Stimulated activated CD8-positive, alpha-beta memory T cell treated with anti-CD3 and anti-CD28 coated beads, Interleukin-4, amount 100 ng/mL, for 1 hour (primary cell): ENCODE measurements at places on chromosomes 1 and 21.

DNA sequence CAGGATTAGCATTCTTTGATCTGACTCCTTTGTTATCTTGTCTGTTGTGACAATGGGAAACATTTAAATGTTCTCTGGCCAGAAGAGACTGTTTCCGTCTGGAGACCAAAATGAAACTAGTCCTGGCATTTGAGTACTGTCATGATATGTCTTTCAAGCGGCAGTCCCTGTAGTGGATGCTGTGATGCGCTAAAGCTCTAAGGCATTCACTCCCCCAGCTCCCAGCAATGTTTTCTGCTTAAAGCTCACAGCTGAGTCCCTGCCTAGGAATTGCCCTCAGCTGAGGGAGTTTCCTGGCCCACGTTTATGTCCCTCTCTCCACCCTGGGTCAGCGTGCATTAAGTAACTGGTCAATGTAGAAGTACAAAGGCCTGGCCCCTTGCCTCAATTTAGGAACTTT, 109.4 kb downstream of the UCHL5 start:
- DNase-seq: no peak

DNA sequence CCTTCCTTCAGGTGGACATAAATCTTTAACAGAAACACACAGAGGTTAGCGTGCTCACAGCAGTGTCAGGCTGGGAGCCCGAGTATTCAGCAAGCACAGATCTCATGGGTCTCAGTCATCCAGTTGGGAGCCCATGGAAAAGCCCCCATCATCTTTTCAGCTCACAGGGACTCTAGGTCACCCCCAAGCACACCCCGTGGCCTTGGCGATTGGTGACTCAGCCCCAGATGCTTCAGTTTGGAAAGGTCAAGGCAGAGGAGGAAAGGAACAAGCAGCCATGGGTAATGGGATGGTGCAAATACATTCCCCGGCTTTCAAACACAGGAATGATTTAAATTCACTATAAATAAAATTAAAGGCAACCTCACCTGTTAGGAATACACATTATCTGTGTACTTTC, 88.9 kb downstream of the PGBD5 start:
- no peak for DNase-seq

DNA sequence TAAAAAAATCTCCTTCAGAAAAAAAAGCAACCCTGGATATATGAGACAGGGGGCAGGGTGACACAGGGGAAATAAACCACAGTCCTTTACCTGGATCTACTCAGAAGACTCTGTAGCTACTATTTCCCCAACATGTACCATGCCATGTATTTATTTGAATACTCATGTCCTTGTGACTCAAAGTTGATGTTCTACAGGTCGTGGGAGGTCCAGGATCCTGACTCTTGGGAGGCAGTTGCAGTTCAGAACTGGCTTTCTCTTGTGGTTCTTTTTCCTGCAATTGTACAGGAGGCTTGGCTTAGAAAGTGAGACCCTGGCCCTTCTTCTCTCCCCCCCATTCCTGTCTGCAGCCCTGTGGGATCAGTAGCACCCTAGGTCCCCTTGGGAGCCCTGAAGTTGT, 5.8 kb upstream of the IL24 start:
- no peak for DNase-seq

- DNase-seq: no peak
These were observed 15.5 kb upstream of the POFUT2 start for GRCh38 chr21:45303091-45303615.

- DNase-seq: no peak
These were observed 19.2 kb downstream of the CD1D start for GRCh38 chr1:158199849-158200248.

DNA sequence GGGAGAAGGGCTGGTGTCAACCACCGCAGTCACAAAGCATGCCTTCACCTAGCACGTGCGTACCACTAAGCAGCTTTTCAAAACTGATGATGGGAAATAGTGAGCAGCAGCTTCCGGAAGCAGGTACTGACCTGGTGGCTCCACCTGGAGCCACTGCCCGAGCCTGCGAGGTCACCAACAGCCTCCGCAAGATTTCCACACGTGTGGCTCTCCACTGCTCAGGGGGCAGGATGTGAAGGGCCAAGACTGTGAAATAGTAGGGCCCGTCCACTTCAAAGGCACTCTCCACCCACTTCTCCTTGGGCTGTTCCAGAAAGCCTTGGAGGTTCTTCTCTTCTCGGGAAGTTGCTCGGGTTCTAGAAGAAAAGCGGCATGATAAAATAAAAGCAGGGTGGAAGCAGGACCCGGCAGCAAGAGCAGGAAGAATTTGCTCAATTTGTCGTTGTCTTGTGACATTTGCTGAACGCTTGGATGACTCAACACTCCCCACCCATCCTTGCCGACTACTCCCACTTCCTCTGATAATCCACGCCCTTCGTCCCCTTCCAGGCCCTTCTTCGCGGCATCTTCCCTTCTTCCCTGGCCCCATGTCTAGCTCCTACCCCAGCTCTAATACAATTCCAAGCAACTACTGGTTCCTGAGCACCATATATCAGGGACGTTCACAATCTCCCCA, 124.9 kb upstream of the IFFO2 start:
- DNase-seq: no peak

- no peak for DNase-seq
These were observed 245.3 kb downstream of the SLC45A1 start for GRCh38 chr1:8562881-8563865.

DNA sequence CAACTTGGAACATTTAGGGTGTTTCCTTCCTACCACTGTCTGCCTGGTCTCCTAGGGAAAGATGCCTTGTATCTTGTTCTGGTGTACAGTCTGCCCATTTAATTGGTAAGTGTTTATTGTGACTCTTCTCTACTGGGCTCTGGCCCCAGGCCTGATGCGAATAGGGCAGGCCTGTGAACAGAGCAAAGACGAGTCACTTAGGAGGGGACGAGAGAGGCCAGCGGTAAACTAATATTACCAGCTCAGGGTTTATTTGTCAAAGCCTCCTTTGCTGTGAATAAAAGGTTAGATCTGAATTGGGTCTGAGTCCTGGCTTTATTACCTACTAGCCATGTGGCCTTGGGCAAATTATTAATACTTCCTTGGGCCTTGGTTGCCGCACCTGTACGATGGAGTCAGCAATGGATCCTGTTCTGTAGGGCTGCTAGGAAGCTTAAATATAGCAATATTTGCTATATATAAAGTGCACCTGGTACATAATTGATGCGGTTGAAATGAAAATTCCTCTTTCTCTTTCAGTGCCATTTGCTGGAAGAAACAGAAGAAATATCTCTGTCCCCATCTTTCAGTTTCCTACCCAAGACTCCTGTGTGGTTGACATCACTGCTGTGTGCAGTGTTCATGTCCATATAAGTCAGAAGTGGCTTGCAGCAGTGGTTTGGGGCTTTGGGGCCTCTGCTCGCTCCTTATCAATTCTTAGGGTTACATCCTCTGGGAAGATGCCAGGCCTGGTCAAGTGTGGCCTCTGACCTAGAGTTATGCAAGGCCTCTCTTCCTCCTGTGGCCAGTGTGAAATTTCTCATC, 32.4 kb downstream of the MAPKAPK2 start:
- DNase-seq: no peak

GRCh38 chr1:84597011-84597410, 22.8 kb upstream of the CTBS start:
- DNase-seq: no peak

- no peak for DNase-seq
These were observed 43.1 kb upstream of the FOXO6 start for GRCh38 chr1:41318135-41318534.

DNA sequence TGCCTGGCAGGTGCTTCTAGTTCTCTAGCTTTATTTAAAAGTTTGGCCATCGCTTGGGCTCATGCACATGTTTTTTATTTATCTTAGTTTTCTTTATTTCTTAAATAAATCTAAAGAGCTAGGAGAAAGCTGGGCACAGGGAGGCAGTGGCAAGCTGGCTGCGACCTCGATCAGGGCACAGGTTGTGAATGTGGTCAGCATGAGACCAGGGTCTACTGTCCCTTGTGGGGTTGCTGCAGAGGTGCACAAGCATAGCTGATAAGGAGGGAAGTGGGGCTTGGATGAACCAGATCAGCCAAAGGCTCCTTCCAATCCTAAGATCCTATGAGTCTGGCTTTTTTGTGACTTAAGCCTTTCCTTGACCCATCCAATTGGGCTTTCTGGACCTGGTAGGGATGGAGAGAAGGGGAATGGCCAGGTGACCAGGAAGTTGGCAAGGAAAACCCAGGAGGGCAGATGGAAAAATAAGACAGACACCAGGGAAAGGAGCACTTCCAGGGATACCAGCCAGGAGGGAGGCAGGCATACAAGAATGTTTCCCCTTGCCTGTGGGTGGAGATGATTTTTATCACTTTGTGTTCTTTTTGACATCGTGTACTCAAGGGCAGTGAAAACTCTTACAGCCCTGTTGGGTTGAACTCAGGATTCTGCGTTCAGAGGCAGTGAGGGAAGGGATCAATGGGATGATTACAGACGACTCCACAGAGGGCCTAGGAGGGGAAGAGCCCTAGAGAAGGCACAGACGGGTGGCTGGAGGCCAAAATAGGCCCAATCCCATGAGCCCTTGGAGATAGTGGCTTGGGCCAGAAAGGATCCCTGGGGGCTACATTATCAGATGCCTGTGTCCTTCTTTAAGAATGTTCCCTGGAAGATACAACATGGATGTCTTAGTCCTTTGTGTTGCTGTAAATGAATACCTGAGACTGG, 8.5 kb downstream of the CYP4B1 start:
- DNase-seq: no peak

DNA sequence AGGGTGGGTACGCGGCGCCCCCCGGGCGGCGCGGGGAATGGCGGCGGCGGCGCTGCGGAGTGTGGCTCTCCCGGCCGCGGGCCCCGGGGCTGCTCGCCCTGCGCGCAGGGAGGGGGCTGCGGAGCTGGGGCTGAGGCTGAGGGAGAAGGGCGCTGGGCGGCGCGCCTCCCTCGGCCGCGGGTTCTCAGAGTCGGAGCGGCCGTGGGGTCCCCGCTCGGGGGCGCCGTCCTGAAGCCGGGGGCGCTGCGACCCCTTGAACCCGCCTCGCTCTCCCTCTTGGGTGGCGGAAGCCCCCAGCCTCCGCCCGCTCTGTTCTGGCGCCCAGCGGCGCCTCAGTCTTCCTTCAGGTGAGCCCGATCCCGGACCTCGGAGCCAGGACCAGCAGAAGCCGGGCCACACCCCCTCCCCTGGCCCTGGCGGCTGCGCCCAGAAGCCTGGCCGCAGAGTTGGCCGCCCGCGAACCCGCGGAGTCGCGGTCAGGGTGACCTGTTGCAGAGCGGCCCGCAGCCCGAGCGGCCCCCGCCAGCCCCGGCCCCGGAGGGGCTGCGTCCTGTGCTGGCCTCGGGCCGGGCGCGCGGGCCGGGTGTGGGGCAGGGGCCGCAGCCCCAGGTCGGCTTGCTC, 532 bp downstream of the RALGPS2 start:
- DNase-seq: no peak

DNA sequence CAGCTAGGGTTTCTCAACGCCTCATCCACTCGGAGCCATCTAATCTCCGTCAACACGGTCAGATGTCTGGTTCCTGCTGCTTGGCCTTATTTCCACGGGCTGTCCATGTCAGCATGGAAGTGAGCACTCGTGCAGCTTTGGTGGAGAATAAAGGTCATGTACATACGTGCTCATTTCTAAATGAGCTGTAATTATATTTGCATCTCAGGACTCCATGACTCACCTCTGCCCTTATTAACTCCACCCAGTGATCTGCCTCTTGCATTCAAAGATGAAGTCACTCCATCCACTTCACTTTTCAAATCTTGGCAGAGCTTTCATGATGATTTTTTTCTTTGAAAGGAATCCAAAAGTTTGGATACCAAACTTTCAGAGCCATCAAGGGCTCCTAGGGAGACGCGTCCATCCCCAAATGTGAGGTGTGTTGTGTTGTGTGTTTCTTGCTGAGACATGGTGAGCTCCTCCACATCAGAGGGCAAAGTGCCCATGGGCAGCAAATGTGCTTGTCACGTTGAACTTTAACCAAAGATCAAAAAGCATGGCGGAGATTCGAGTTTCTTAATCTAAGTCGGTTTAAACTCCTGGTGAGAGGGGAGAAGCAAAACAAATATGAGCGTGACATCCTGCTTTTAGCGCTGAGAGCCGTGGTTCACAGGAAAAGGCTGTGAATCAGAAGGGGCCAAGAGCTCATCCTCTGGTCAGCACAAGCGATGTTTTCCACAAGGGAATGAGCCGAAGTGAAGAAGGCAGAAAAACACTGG, 68.6 kb upstream of the ERRFI1 start:
- no peak for DNase-seq

- DNase-seq: no peak
These were observed 65.6 kb upstream of the EXO1 start for GRCh38 chr1:241782396-241782795.

DNA sequence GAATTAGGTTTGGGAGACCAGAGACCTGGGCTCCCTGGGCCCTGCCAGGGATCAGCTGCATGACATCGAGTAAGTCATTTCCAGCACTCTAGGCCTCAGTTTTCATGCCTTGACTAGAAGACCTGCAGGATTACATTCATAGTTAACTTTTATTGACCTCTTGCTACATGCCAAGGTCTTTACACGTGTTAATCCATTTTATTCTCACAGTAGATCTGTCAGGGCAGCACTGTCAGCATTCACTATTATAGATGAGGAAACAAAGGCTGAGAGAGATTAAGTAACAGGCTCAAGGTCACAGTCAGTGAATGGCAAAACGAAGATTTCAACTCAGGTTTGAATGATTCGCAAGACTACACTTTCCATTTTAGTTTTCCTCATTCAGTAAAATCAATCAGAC, 37.0 kb downstream of the PGM1 start:
- no peak for DNase-seq

GRCh38 chr1:41435570-41436178, 48.8 kb downstream of the EDN2 start:
- DNase-seq: no peak

GRCh38 chr1:203185061-203185461, 1.4 kb downstream of the CHI3L1 start:
- no peak for DNase-seq

DNA sequence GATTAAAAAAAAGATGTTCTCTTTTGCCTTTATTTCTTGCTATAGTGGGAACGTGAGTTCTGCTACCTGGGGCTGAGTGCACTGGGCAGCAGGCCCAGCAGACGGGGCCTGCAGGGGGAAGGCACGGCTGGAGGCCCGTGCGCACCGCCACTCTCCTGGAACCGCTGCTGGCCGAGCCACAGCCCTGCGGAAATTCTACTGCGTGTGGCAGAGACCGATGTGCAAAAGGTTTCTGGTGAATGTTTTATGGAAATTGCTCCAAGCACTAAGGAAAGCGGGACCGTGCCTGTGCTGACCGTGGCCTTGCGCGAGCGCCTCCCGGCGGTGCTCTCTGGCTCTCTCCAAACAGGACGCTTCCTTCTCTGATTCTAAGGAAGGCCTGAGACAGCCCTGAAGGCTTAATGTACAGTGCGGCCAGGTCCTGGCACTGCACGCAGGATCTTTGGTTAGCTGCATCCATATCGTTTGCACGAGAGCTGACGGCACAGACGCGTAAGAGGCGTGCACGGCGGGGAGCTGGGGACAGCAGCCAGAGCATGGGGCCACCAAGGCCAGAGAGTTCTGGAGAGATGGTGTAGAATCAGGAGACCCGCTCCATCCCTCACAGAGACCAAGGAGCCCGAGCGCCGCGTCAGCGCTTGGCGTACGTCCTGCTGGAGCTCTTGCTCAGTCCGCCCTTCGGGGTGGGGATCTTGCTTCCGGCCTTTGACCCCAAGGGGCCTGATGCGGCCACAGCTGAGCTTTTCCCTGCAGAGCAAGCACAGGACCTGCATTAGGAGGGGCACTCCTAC, 18.7 kb upstream of the LRRC47 start:
- no peak for DNase-seq
